ENCODE measurements at places on chromosomes 2 and 18. TPM values are rescaled to one million over a fixed set of nuclear protein-coding genes. Genes with fewer than 3 reads are reported as not detected.
A peak's percentile ranks its signal among the peaks of the same experiment; 100 is the strongest.

GRCh38 chr2:11024259-11024645, 112.5 kb downstream of the KCNF1 start:
- H3K4me3 ChIP-seq, result no peak overlapping the region
- no peaks in the 10 kb centered on the region for H3K36me3 ChIP-seq
- no peak for DNase-seq
- no peaks in the 10 kb centered on the region for H3K27me3 ChIP-seq
- peaks cover 18% of the 10 kb centered on the region for H3K4me1 ChIP-seq
- H3K27ac ChIP-seq, result no peak overlapping the region

DNA sequence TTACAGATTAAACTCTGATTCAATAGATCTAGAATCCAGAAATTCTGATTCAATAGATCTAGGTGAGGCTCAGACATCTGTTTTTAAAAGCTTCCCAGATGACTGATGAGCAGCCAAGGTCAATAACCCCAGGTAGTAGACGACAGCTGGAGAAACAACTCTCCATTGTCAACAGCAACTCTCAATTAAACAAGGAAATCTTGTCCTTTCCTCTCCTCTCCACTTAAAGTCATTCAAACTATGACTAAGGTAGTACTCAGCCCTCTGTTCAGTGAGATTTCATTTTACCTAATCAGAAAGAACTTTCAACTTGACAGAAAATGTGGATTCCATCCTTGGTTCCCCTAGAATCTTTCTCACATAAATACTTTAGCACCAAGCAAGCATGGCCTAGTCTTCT, 94.6 kb upstream of the SCG2 start:
- no peaks in the 10 kb centered on the region for H3K27me3 ChIP-seq
- peaks cover 9% of the 10 kb centered on the region for H3K36me3 ChIP-seq
- H3K4me1 ChIP-seq, result peaks cover 57% of the 10 kb centered on the region
- H3K4me3 ChIP-seq, result no peak overlapping the region
- DNase-seq, result no peak

GRCh38 chr18:3162181-3162580, 57.6 kb downstream of the MYOM1 start:
- no peak for DNase-seq
- no peaks in the 10 kb centered on the region for H3K36me3 ChIP-seq
- no peak overlapping the region for H3K27ac ChIP-seq
- H3K4me3 ChIP-seq, result no peak overlapping the region
- no peaks in the 10 kb centered on the region for H3K4me1 ChIP-seq

DNA sequence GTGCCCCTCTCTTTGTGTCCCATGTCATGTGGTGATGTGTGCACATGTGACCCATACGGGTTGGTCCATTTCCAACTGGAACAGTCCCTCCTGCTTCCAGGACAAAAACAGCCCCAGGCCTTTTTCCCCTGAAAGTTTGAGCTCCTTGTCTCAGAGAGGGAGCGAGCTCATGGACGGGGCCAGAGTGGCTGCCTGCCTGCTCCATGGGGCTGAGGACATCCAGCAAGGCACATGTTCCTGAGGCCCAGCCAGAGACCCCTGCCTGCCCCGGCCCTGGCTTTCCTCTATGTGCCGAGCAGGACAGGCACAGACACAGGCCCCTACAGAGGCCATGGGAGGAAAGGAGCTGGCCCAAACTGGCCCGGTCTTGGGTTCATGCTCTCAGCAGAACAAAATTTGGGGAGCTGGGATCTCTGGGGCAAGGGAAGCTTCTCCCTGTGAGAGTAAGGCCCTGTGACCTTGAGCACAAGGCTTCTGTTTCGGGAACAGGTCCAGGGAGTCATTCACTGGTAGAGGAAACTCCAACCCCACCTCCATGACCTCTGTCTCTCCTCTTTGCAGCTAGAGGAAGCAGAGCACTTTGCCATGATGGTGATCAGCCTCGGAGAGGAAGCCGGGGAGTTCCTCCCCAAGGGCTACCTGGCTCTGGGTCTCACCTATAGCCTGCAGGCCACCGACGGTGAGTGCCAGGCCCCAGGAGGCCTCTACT, 105.8 kb upstream of the MCFD2 start:
- H3K4me1 ChIP-seq, result no peaks in the 10 kb centered on the region
- H3K27me3 ChIP-seq, result no peaks in the 10 kb centered on the region
- no peaks in the 10 kb centered on the region for H3K36me3 ChIP-seq
- DNase-seq, result no peak
- no peak overlapping the region for H3K27ac ChIP-seq

GRCh38 chr2:183291436-183291835, 167.2 kb downstream of the NUP35 start:
- H3K4me3 ChIP-seq, result no peak overlapping the region
- H3K36me3 ChIP-seq, result no peaks in the 10 kb centered on the region
- H3K27me3 ChIP-seq, result no peaks in the 10 kb centered on the region
- no peak for DNase-seq
- H3K27ac ChIP-seq, result no peak overlapping the region
- peaks cover 12% of the 10 kb centered on the region for H3K4me1 ChIP-seq

GRCh38 chr2:65057054-65057375, 799 bp downstream of the CEP68 start:
- H3K4me3 ChIP-seq, result peak overlapping the region; percentile 83
- H3K27me3 ChIP-seq, result no peaks in the 10 kb centered on the region
- H3K4me1 ChIP-seq, result peaks cover 3% of the 10 kb centered on the region
- no peaks in the 10 kb centered on the region for H3K36me3 ChIP-seq
- no peak for DNase-seq

- H3K4me3 ChIP-seq, result no peak overlapping the region
- DNase-seq, result no peak
- no peaks in the 10 kb centered on the region for H3K36me3 ChIP-seq
- H3K27me3 ChIP-seq, result no peaks in the 10 kb centered on the region
- no peak overlapping the region for H3K27ac ChIP-seq
These were observed 40.3 kb upstream of the ZSWIM2 start for GRCh38 chr2:186889101-186889879.

GRCh38 chr2:106178716-106179115, 15.4 kb downstream of the UXS1 start:
- H3K4me3 ChIP-seq, result no peak overlapping the region
- no peaks in the 10 kb centered on the region for H3K4me1 ChIP-seq
- H3K27ac ChIP-seq, result no peak overlapping the region
- DNase-seq, result no peak

GRCh38 chr2:32495139-32495538, 132.7 kb upstream of the TTC27 start:
- no peak overlapping the region for H3K27ac ChIP-seq
- no peaks in the 10 kb centered on the region for H3K27me3 ChIP-seq
- no peak overlapping the region for H3K4me3 ChIP-seq

- H3K4me1 ChIP-seq, result peaks cover 12% of the 10 kb centered on the region
- DNase-seq, result peak; percentile 26
- H3K4me3 ChIP-seq, result no peak overlapping the region
- no peaks in the 10 kb centered on the region for H3K36me3 ChIP-seq
These were observed 170.7 kb downstream of the ZNF804A start for GRCh38 chr2:184769023-184769422.

DNA sequence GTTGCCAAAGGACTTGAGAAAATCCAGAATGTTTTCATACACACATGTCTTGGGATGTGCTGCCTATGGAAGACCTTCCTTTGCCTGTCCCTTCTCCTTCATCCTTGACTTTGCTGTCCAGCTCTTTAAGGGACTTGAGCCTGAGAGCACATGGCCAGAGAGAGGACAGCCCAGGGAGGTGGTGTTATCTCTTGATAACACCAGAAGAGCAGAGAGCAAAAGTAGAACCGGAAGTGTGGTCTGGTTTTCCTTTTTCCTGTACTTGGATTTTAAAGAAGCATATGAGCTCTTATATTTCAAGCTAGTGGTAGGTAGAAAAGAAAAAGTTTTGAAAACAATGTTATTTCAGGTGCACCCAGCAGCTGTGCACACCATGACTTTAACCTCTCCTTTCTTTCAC, 94.1 kb upstream of the ZNF532 start:
- no peak for DNase-seq
- H3K4me3 ChIP-seq, result no peak overlapping the region
- no peaks in the 10 kb centered on the region for H3K36me3 ChIP-seq
- peaks cover 13% of the 10 kb centered on the region for H3K4me1 ChIP-seq

GRCh38 chr2:50751311-50752031, 280.5 kb downstream of the NRXN1 start:
- no peaks in the 10 kb centered on the region for H3K4me1 ChIP-seq
- peaks cover 45% of the 10 kb centered on the region for H3K27me3 ChIP-seq
- H3K27ac ChIP-seq, result no peak overlapping the region
- H3K4me3 ChIP-seq, result no peak overlapping the region

GRCh38 chr2:105828558-105828957, 83.8 kb downstream of the NCK2 start:
- no peaks in the 10 kb centered on the region for H3K4me1 ChIP-seq
- no peak overlapping the region for H3K4me3 ChIP-seq
- no peak overlapping the region for H3K27ac ChIP-seq
- no peaks in the 10 kb centered on the region for H3K36me3 ChIP-seq

DNA sequence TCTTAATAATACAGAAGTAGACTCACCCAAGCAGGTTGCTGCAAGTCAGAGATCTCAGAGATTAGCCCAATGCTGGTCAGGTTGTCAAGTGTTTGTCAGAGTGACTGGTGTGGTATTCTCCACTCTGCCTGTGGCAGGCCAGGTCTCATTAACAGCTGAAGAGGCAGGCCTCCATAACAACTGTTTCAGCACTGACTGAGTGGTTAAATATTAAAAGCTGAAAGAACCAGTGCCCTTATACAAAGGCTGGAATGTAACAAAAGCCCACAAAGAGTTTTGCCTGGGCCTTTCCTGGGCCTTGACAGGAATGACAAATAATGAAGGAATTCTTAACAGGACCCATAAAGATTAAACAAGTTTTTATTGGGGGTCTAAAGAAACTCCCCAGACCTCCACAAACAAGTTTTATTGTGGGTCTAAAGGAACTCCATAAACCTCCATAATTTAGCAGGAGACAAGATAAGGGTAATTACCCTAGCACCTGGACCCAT, 26.8 kb downstream of the SULT1C2 start:
- H3K4me3 ChIP-seq, result no peak overlapping the region
- H3K27me3 ChIP-seq, result no peaks in the 10 kb centered on the region
- H3K27ac ChIP-seq, result no peak overlapping the region
- H3K36me3 ChIP-seq, result no peaks in the 10 kb centered on the region

DNA sequence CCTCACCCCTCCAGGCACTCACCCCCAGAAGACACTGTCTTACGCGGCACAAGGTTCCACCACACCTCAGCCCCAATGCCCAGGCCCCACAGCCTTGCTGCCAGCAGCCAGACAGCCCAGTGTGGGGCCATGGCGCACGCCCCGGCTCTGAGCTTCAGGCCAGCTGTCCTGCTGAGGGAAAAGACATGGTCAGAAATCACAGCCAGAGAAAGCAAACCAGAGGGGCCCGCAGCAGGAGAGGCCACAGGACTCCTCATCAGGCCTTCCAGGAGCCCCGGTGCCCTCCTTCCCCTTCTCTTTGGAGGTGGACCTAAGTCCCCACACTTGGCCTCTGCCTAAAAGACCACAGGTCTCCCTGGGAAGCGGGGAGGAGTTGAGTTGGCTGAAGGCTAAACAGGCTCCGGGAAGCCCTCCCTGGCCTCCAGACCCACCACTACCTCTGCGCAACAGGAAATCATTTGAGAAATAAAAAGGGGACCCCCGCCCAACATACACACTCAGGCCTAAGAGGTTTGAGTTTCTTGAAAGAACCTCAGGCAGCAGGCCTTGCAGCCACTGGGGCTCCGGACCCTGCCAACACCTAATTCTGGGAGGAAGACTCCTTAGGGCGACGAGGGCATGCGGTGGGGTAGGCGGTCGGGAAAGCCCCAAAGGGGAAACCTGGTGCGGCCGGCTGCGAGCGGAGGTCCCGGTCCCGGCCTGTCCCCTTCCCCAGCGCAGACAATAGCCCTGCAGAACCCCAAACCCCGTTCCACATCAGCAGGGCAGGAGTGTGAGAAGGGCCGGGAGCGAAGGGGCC, 1.9 kb downstream of the SEMA4C start:
- H3K4me3 ChIP-seq, result peak overlapping the region; percentile 97
- DNase-seq, result no peak
- peaks cover 42% of the 10 kb centered on the region for H3K36me3 ChIP-seq
- no peaks in the 10 kb centered on the region for H3K27me3 ChIP-seq
- peaks cover 19% of the 10 kb centered on the region for H3K4me1 ChIP-seq

DNA sequence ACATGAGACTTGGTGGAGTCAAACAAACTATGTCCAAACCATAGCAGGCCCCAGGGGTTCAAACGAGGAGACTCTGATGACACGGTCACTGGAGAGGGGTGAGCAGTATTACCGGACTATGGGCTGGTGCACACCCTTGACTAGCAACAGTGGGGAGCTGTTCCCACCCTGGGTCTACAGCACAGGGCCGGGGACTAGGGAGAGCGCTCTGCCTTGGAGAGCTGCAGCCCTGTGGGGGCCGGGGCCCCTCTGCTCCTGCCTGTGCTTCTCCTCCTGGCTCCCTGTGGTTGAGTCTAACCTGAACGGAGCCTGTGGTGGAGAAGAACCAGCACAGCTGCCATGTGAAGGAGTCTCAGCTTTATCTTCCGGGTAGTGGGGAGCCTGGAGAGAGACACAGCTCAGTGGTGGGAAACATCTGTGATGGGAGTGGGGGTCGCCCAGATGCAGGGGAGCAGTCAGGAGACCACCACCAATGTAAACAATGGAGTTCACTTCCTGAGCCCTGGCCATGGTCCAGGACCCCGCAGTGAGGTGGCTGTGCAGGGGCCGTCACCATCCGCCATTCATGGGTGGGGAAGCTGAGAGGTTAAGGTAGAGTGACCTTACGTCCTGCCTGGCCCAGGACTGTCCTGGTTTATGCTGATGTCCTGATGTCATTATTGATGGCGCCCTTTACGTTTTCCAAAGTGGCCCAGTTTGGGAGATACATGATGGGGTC, 195.7 kb upstream of the TWIST2 start:
- no peaks in the 10 kb centered on the region for H3K36me3 ChIP-seq
- DNase-seq, result no peak
- H3K4me3 ChIP-seq, result no peak overlapping the region
- H3K4me1 ChIP-seq, result no peaks in the 10 kb centered on the region

DNA sequence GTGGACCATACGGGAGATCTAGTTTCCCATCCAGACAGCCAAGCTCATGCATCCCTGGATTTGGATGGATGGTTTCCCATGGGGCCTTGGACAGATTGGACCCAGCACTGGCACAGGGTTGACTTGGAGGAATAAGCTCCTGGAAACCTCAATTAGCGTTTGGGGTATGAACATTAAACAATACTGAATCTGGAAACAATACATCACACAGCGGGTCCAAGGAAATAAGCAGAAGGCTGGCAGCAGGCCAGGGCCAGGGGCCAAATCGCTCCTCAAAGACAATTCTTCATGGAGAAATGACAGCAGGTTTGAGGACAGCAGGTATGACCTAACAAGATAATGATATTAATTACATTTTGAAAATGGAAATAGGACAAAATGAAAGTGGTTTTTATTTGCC, 540.6 kb downstream of the RIT2 start:
- H3K27ac ChIP-seq, result no peak overlapping the region
- no peaks in the 10 kb centered on the region for H3K27me3 ChIP-seq
- no peak for DNase-seq

The ZNF2 gene
- total RNA-seq, result 5.6 TPM

The IL36B gene
- not detected for total RNA-seq

The NYAP2 gene
- not detected for total RNA-seq

The CTAGE1 gene
- not detected for total RNA-seq

The CCDC68 gene
- total RNA-seq, result not detected

The DNAH6 gene
- total RNA-seq, result not detected

The ECEL1 gene
- 0.19 TPM for total RNA-seq

The C2orf78 gene
- total RNA-seq, result not detected

The SNORC gene
- total RNA-seq, result 4.7 TPM

The COL4A4 gene
- not detected for total RNA-seq

The NGEF gene
- 0.69 TPM for total RNA-seq

The TCF7L1 gene
- total RNA-seq, result 21.9 TPM

The CFC1 gene
- total RNA-seq, result not detected

The DUSP2 gene
- total RNA-seq, result 0.50 TPM

The DNAJC5G gene
- total RNA-seq, result 2.4 TPM

Data from A673 (cell line).